ENCODE measurements at places on chromosomes 7 and 10.

- DNase-seq, result no peak
These were observed at the start of gene TMEM139 for GRCh38 chr7:143284591-143285469. Gene TMEM139, plus strand, starts transcription at chr7:143284958. Its CDS starts 1,000 bp downstream, at chr7:143285958.

GRCh38 chr10:101646364-101646763, 48.6 kb downstream of the FBXW4 start:
- DNase-seq, result no peak

DNA sequence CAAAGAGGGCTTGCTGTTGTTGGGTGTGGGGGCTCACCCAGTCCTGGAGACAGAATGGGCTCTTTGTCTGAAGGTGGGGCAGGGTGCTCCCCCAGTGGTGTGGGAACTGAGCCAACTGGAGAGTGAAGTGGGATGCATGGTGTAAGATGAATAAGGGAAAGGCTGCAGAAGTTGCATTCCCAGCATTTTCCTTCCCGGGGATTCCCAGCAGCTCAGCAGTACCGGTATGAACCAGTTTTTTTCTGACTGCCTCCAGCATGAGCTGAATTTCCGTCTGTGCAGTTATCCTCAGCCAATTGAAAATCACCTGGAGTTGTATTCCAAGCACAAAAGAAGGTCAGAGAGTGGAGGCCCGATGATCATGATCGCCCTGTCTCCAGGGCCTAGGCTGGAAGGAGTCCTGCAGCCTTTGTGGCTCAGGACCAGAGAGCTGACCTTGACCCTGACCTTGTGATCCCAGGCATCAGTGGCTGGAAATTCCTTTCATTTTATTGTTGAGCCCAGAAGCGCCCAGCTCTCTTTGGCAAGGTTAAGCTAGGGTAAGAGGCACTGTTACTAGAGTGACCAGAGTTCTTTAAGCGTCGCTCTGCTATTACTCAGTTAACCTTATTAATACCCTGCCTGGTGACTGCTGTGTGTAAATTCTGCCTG, 33.4 kb downstream of the OGDH start:
- DNase-seq, result no peak

- DNase-seq, result no peak
These were observed 62.6 kb upstream of the CACNA2D1 start for GRCh38 chr7:82506208-82506607.

GRCh38 chr10:68074031-68074774, 880 bp downstream of the HERC4 start:
- DNase-seq, result no peak

- no peak for DNase-seq
These were observed 1449.7 kb downstream of the GATA3 start for GRCh38 chr10:9504227-9504626.

DNA sequence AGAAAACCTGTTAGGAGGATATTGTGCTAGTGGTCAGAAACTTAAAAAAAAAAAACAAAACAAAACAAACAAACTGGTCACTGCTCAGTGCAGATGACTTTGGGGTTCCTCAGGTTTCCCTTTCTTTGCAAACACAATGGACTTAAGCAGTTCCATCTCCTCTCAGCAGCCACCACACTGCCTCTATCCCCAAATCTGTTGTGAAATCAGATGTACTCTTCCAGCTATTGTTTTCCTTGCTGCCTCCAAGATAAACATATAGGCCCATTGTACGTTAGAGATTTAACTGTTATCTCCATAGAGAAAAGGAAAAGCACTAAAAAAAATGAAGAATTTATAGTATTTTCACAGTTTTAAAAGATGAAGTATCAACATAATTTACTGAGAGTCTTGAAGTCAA, 147.1 kb downstream of the MPP7 start:
- DNase-seq, result no peak

- no peak for DNase-seq
These were observed 89.6 kb downstream of the CABCOCO1 start for GRCh38 chr10:61752111-61753011.

DNA sequence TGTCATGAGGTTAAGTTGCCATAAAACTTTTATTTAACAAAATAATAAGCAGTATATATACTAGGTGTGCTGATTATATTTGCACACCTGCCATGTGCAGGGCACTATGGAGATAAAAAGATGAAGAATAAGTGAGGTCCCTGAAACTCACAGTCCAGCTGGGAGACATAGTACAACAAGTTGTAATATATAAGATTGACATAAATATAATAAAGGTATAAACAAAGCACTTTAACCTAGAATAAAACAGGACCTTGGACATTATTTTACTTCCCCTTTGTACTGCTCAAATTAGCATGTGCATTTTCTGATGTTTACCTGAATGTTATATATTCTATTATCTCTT, 6.2 kb downstream of the STK17A start:
- no peak for DNase-seq

DNA sequence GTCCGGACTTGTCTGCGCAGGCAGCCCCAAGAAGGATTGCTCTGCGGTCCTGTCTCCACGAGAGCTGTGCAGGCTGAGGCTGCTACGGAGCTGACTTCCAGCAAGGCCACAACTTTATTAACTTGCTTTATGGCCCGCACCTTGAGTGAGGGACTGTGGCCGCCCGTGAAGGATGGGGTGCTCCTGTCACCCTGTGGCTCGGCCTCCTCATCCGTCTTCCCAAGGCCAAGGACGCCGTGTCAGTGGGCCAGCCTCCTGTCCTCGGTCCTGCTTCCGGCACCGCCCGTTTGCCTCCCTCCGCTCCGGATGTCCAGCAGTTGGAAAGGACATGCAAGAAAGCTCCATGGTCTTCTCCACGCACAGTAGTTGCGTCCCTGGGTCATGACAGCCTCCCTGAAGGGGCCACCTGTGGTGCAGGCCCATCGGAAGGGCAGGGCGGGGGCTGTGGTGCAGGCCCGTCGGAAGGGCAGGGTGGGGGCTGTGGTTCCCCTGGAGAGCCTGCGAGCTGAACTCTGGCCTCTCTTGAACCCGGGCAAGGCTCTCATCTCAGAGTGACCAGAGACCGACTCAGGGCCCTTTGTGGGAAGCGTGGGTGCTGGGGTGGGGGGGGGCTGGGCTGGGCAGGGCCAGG, 87.1 kb downstream of the NKX6-2 start:
- DNase-seq, result no peak

GRCh38 chr7:100627238-100627549, 14.2 kb downstream of the TFR2 start:
- no peak for DNase-seq

GRCh38 chr10:44396671-44397191, 11.8 kb upstream of the CXCL12 start:
- DNase-seq, result no peak

GRCh38 chr7:151400626-151401315, 9.1 kb downstream of the WDR86 start:
- DNase-seq, result no peak

- DNase-seq, result no peak
These were observed 11.4 kb downstream of the ATG9B start for GRCh38 chr7:151012911-151013347.

DNA sequence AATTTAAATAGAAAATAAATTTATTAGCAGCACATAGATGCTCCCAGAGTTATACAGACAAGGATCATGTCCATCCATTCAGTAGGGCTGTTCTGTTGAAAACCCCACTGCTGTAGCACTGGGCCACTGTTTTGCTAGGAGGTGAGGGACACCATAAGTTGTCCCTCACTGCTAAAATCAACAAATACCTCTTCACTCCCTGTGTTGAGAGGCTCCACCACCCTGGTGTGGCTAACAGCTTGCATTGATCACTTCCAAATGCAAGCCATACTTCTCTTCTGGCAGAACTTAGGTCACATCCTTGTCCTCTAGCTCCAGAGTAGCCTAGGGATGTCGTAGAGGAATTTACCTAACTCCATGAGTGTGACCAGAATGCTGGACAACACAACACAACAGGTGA, 55.4 kb downstream of the MDFIC start:
- DNase-seq, result no peak

DNA sequence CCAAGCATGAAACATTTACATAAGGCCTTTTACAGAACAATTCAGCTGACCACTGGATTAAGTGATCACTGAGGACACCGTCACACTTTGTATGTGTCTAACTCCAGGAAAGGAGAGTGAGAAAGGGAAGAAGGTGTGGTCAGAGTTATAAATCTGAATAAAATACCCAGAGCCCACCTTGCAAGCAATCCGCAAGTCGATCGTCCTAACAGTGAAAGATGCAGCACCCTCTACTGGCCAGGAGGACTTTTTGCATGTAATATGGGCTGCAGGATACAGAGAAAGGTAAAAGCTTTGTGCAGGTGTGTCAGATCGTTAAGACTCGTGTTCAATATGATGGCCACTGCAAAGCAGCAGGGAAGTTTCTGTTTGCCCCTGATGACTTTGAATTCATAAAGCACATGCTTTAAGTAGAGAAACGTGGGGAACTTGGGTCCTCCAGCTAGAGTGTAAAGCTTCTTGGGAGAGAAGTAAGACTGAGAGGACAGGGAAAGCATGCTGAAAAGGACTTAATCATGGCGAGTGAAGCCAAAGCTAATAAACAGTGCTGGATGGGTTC, 68.5 kb upstream of the BMPER start:
- DNase-seq, result no peak

DNA sequence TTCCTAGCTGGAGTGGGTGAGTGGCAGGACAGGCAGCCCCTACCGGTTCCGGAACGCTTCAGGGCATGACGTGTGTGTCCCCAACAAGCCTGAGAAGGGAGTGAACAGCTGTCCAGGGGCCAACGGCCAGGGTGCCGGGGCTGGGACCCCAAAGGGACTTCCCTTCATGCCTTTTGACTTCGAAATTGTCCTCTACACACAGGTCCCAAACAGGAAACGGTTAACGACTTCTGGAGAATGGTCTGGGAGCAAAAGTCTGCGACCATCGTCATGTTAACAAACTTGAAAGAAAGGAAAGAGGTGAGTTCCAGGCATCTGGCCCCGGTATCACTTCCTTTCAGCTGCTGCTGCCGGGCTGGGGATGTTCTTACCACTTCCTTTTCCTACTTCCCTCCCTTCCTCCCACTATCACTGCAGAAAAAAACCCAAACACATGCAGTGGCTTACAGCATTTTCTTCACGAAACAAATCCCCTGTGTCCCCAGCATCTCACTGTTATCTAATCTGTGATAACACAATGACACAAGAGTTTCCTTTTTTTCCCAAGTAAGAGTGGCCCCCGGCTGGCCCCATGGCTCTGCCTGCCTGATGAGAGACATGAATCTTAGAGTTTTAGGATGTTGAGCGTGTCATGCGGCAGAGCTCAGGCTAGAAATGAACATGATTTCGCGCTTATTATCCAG, 63.2 kb downstream of the MKI67 start:
- peak; percentile 34 for DNase-seq

DNA sequence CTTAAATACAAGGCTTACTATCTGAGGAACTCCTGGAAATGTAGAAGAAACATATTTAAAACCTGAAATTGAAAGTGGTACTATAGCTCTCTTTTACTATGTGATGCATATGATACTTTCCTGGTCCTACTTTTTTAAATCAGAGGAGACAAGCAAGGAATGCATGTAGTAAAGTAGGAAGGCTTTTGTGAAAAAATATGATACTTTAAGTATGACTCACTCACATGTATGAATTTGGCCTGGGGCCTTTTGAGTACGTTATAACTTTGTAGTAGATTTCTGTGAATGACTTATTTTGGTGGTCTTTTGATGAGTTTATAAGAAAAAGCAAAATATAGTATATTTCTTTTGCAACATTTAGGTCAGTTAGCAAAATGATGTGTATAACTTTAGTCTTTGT, 53.8 kb downstream of the TAX1BP1 start:
- no peak for DNase-seq

- no peak for DNase-seq
These were observed 255.8 kb downstream of the TWIST1 start for GRCh38 chr7:18861514-18862118.

DNA sequence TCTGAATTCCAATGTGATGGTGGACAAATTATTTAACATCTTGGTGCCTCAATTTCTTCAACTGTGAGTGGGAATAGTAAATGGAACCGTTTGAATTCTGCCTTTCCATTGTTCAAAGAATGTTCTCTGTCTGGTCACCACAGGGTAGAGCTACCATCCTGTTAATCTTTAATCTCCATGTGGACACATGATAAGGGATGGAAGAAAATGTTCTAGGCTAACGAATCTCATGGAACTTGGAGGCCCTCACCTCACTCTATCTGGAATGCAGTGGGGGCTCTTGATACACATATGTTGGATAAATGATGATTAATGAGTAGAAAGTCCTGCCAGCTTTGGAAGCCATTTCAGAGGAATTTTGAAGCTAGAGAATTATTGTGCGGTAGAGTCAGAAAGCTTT, 118.5 kb upstream of the HABP2 start:
- no peak for DNase-seq

- DNase-seq, result no peak
These were observed 353.6 kb downstream of the PTEN start for GRCh38 chr10:88216976-88217375.

DNA sequence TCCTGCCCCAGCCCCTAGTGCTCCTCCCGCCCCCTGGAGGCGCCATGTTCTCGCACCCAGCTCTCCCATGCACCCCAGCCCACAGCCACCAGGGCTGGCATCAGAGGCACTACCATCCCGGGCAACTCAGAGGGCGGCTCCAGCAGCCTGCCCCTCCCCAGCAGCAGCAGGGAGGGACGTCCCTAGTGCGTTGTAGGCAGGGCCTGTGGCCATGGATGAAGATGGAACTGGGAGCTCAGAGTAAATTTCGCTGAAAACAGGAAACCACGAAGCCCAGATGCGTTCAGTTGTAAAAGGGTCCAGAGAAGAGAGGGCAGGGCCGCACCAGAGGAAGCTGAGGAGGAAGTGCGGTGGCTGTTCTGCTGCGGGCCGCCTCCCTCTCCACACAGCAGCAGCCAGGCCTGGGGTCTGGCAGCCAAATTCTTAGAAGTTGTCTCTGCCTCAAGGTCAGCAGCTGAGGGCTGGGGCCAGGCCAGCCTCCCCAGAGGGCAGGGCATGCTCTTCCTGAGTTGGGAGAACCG, 24.6 kb downstream of the VSIR start:
- DNase-seq, result peak; percentile 57

GRCh38 chr10:31413325-31413724, 94.3 kb downstream of the ZEB1 start:
- DNase-seq, result no peak

- DNase-seq, result no peak
These were observed 6.1 kb downstream of the DNTT start for GRCh38 chr10:96310321-96310669.

GRCh38 chr10:116472891-116473290, 45.2 kb downstream of the PNLIPRP3 start:
- no peak for DNase-seq

DNA sequence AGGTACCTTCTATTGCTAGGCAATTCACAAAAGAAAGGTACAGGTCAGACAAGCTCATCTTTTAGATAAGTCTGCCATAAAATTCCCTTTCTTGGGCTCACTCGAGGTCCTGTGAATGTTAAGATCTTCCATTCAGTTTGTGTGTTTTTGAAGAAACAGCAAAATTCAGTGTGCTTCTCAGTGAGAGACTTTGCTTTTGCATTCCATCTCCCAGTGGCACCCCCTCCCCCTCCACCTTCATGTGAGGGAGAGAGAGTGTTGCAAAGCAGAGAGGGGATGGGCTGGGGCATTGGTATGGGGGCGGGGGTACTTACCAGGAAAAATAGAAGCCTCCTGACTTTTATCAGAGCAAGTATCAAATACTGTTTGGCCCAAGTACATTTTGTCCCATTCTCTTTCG, 3.8 kb upstream of the TECTB start:
- DNase-seq, result no peak

All from T-helper 9 cell (primary cell).